ENCODE measurements at places on chromosomes 6 and 20.
A peak's percentile ranks its signal among the peaks of the same experiment; 100 is the strongest.

DNA sequence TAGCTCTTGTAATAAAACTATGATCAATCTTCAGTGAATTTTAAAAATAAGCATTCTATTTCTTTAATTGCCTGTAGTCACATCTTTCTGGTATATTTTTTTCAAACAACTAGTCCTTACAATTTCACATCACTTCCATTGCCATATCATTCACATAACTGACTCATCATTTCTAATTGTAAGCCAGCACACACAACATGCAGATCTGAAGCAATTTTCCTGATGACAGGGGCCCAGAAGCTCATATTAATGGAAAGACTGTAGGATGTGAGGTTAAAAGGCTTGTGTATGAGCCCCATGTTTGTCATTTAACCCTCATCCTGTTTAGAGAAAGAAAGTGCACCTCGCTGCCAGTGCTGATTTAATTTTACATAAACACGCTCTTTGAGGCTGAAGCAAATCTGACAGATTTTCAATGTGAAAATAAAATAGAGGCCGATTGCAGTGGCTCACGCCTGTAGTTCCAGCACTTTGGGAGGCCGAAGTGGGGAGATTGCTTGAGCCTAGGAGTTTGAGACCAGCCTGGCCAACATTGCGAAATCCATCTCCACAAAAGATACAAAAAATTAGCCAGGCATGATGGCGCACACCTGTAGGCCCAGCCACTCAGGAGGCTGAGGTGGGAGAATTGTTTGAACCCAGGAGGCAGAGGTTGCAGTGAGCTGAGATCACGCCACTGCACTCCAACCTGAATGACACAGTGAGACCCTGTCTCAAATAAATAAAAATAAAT is 40.1 kb upstream of the LTV1 start:
- no peak for DNase-seq

GRCh38 chr20:7760247-7761031 is 179.8 kb downstream of the HAO1 start:
- no peak for DNase-seq

- DNase-seq = no peak
These were observed 376.9 kb downstream of the PHF3 start for GRCh38 chr6:64012351-64013001.

DNA sequence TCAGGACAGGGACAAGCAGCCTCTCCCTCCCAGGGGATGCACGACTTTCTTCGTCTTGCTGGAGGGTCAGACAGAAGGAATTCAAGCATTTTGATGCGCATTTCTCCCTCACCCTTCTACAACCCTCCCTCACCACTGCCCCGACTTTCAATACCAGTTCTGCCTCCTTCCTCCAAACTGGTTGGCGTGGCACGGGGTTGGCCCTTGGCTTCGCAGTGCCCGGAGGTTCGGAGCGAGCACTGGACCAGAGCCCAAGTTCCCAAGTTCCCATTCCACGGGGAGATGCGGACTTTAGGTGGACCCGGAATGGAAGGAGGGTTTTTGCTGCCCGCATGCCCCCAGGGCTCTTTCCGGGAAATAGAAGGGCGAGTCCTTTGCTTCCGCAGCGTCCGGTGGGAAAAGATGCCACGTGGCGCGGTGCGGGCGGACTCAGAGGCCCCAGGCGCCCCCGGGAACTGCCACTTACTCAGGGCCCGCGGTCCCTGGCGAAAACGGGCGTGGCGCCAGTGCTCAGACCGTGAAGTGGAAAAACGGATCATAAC is 8.0 kb upstream of the LAMP5 start:
- DNase-seq = peak; percentile 32

GRCh38 chr6:143119260-143119659 is 58.6 kb downstream of the AIG1 start:
- DNase-seq = no peak

Measured in glutamatergic neuron (in vitro differentiated cells).